Ascending aorta (tissue), 2 donors: ENCODE measurements at places on chromosomes 16 and 17.

DNA sequence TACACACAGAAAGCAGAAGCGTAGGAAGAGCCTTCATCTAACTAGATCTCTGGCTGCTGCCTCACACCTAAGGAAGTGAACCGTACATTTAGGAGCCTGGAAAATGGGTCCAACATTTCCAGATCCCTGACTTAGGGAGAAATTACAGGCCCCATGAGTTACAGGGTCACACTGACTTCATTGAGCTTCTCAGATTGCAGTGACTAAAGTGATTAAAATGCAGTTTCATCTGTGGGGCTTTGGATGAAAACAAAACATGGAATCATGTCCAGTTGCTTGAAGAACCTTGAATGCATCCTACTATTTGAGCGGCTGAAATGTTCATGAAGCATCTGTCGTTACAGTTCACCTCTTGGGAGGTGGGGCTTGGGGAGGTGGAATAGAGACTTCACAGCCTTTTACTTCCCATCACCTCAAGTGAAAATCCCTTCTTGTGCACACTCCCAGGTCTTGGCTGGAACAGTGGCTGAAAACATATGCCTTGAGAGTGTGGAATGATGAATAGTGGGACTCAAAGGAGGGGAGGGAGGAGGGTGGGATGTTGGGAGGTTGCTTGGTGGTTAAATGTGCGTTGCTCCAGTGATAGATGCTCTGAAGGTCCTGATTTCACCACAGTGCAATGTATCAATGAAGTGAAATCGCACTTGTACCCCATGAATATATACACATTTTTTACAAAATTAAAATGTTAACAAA, 19.7 kb downstream of the TEKT3 start:
- DNase-seq = no peak

DNA sequence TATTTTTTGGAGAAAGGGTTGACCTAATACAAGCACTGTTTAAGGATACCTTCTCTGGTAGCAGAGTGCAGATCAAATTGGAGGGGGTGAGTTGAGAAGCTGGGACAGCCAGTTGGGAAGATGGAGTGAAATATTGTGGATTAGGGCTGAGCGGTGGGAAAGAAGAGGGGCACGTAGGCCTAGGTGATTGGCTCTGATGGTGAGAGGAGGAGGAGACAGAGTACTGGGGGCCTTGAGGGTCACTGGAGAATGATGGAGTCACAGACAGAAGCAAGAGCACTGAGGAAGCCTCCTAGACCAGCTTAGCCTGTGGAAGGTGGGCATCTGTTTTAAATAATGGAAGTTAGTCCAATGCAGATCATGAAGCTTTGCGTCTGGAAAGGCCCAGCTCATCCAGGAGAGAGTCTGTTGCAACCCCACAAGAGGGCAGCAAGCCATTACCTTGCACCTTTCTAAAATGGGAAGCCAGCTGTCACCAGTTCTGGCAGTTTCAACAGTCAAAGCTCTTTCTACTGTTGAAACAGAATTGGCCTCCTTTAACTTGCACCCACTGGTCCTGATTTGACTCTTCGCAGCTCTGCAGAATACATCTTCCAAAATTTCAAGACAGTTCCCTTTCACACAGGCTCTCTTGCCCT, 11.8 kb downstream of the SLC9A5 start:
- DNase-seq = no peak

DNA sequence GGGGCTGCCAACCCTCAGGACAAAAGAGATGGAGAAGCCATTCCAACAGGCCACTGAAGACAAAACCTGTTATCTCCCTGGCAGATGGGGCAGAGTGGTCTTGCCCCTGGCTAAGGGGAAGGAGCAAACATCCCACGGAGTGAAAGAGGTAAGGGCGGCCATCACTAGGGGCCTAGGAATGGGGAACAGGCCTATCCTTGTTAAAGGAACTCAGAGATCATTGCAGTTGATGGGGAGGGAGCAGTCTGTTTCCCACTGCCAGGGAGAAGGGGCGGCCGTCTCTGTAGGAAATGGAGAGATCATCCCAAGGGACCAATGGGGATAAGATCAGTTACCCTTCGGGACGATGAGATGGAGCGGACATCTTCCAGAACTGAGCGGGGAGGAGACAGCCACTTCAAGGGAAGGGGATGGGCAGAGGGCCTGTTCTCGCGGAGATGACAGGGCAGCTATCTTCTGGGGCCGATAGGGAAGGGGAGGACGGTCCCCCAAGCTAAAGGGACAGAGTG, 581 bp upstream of the TMEM208 start:
- no peak for DNase-seq

DNA sequence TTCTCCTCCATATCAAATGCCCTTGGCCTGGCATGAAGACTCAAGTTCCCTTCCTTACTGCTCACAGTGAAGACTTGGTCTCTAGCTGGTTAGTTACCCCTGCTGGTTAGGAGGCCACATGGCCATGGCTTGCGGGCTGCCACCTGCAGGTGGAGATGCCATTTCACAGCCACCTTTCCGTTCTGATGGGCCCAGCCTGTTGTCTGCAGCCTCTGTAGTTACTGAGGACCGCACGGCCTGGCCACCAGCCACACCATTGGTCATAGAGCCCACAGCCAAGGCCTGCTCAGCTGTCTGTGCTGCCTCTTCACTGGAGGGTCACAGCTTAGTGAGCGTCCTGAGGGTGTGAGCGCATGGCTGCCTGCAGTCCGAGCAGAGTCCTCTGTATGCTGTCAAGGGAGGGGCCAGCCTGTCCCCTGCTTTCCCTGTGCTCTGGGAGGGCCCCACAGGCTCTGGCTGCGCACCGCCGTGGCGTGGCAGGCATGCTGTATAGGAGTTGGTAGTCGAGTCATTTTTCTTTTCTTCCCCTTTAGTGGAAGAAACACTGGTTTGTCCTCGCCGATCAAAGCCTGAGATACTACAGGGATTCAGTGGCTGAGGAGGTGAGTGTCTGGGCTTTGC, 59.2 kb downstream of the PLD6 start:
- no peak for DNase-seq

DNA sequence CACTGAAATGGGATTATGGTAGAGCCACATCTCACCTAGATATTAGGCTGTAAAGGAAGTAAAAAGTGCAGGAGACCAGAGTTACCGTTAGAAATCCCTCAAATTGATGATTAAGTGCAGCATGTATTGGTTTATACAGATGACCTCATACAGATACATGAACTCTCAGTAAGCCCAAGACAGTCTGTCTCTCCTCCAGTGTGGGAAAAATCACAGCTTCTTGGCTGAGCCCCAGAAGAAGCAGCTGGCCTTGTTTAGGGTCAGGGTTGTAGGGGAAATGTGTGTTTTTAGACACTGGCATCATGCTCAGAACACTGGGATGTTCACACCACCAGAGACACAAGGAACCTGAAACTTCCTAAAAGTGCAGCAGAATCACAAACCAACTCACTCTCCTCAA, 135.9 kb downstream of the KATNIP start:
- DNase-seq = no peak

DNA sequence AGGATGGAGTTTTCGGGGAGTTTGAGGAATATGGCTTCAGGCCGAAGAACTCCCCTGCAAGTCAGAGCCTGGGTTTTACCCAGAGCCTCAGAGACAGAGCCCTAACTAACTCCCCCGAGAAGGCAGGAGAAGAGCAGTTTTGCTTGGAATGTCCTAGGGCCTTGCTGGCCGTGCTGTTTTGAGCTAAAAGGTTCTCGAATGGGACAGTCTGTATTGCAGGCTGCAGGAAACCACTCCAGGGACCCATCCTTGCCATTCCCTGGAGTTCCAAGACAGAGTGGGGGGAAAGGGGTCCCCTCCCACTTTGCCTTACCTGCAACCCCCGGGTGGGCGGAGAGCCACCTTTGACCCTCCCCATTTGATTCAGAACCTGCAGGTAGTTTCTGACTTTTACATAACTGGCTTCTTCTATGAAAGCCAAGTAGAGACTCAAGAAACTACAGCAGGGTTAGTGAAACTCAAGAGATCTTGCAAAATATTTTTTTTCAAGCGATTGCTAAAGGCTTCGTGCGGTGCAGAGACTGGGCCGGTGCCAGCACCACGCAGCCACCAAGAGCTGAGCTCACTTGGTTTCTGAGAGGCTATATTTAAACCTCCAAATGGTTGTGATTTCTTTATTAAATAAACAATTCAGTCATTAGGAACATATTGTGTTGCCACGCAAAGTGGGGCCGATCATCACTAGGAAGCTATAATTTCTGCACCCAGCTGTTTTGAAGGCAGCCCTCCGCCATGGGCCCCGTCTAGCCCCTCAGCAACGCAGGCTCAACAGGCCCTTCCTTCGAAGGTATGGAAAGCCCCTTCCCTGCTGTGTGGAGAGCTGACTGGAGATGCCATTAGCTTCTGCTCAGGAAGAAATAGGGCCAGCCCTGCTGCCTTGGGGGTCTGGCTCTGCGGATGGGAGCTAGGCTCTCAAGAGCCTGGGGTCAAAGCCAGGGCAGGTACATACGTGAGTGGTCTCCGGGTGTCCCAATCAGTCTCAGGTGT, 223.0 kb downstream of the NTN1 start:
- DNase-seq = peak; percentile 83

DNA sequence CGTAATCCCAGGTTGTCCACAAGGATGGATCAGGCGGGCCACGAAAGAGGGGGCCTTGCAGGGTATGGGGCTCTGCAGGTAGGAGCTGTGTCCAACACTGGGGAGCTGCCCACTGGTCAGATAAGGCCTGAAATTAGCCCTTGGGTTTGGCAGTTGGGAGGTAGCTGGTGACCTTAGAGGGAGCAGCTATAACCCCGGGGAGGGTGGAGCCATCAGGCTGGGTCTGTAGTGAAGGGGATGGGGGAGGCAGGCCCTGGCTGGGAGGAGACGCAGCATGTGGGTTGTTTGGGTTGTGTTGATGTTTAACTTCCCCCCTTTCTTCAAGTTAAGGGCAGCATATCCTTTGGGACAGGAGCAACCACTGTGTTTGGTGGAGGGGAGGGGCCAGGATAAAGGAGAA, 5.9 kb downstream of the MLLT6 start:
- DNase-seq = no peak

GRCh38 chr16:55392701-55393100, 68.7 kb downstream of the IRX6 start:
- no peak for DNase-seq

- peak; percentile 71 for DNase-seq
Measured at GRCh38 chr17:75181608-75182318, 996 bp downstream of the SUMO2 start.

- DNase-seq = no peak
Measured at GRCh38 chr17:56795221-56795865, 38.4 kb downstream of the C17orf67 start.

DNA sequence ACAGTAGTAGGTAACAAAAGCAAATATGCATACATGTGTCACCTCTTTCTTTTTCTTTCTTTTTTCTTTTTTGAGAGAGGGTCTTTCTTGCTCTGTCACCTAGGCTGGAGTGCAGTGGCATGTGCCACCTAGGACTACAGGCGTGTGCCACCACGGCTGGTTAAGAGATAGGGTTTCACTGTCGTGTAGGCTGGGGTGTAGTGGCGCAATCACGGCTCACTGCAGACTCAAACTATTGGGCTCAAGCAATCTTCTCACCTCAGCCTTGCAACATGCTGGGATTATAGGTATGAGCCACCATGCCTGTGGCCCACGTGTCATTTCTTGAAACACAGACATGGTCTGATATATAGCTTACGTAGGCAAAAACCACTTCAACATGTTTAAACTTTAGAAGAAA, 397.7 kb upstream of the PMFBP1 start:
- DNase-seq = no peak

DNA sequence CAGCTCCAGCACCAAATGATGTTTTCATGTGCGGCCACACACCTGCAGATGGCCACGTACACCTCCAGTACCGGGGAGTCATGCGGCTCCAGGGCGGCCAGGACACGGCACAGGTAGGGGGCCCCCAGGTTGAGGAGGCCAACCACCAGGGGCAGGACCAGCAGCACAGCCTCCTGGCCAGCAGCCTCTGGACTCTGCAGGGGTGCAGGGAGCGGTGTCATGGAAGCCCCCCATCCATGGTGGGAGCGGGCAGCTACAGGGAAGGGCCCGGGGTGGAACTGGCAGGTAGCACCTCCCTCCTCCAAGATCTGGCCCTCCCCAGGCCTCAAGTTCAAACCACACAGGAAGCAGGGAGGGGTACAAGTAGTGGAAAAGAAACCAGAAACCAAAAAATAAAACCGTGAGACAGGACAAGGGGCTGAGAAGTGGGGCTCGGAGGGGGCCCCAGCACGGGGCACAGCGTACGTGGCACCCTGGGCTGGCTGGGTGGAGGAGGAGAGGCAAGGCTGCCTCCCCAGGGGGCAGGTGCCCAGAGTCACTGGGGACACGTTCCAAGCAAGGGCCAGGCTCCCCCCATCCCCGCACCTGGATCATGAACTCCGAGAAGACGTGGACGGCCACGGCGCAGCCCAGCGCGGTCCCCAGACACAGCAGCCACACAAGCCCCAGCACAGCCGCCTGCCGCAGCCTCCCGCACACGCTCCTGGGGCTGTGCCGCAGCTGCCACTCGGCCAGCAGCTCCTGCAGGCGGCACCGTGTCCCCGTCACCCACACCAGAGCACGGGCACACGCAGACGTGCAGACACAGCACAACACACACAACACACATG, 7.4 kb downstream of the TMC6 start:
- DNase-seq = no peak

GRCh38 chr17:18981642-18982424, 22.7 kb downstream of the FAM83G start:
- DNase-seq = no peak

GRCh38 chr16:76947749-76948148, 243.2 kb upstream of the MON1B start:
- no peak for DNase-seq

- DNase-seq = no peak
Measured at GRCh38 chr17:33260638-33261037, 32.5 kb downstream of the ASIC2 start.

DNA sequence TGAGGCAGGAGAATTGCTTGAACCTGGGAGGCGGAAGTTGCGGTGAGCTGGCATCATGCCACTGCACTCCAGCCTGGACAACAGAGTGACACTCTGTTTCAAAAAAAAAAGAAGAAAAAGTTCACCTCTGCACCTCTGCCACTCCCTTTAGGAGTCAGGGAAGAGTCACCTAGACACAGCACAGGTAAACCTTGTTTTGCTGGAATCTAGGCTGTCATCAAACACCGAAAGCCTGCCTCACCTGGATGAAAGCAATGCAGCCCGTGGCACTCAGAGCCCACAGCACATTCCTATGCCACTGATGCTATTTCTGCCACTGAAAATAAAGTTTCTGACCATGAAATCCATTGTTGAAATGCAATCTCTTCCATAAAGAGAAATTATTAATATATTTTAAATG, 22.2 kb downstream of the CFAP52 start:
- DNase-seq = no peak

- DNase-seq = no peak
Measured at GRCh38 chr17:50022463-50023130, 27.6 kb upstream of the DLX3 start.

- DNase-seq = no peak
Measured at GRCh38 chr17:57407287-57408070, 151.2 kb downstream of the MSI2 start.

- DNase-seq = no peak
Measured at GRCh38 chr17:50952013-50952412, 85.9 kb upstream of the TOB1 start.

GRCh38 chr17:20234276-20234675, 225.1 kb downstream of the SPECC1 start:
- DNase-seq = no peak
